AML-193 (cell line): ENCODE measurements at places on chromosomes 16 and 17.
A peak's percentile ranks its signal among the peaks of the same experiment; 100 is the strongest.

DNA sequence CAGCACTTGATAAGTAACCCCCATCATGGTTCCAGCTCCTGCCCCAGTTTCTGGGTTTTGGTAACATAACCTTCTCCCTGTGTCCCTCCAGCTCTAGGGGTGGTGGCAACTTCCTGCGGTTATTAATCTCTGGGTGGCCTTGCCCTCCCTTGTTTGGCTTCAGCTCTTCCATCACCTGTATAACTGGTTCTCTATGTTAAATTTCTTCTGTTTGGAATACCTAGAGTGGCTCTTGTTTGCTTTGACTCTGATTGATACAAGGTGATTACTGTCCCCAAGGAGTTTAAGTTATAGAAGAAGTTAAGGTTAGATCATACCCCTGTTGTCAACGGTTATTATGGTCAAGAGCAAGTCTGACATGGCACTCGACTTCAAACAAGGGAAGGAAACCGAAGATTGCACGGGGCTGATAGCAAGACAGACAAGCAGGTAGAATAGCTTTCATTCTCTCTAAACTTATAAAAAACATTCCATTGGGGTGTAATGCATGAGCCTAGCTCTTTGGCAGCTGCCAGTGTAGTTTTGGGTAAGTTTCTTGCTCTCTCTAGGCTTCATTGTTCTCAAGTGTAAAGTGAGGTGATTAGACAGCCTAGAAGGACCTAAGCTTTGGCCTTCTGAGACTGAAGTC lies 11.0 kb upstream of the CCR7 start:
- no peak for DNase-seq

DNA sequence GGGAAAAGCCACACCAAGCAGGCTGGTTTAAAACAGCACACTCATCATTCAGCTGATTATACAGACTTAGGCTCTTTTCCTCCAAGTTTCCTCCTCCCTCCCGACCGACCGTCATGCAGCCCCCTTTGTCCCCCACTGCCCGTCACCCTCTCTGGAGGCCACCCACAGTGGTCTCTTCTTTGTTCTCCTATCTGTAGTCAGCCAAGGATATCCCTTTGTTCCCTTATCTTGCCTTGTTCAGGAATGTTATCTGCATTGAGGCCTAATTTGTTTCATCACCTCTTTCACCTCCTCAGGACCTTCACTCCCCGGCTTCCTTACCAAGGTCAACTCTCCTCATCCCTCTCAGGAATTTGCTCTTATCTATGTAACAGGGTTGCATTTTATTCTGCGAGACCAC lies 186.4 kb upstream of the CDH13 start:
- no peak for DNase-seq

DNA sequence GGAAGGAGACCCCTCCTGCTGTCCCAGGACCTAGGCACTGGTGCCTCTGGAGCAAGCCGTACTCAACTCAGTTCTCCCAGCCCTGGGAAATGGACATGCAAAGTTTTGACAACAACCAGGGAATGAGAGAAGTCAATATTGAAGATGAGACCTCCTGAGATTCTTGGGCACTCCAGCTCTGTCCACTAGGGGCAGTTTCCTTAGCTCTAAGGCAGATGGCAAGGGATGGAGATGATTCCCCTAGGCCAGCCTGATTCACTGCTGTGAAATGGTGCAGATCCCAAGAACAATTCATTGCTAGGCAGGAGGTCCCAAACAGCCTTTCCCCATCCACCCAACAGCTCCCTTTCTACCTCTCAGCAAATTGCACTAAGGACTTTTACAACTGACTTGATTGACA lies 20.5 kb upstream of the SDR42E2 start:
- no peak for DNase-seq

GRCh38 chr16:11108466-11108805 lies 147.6 kb downstream of the SOCS1 start:
- DNase-seq, result no peak

DNA sequence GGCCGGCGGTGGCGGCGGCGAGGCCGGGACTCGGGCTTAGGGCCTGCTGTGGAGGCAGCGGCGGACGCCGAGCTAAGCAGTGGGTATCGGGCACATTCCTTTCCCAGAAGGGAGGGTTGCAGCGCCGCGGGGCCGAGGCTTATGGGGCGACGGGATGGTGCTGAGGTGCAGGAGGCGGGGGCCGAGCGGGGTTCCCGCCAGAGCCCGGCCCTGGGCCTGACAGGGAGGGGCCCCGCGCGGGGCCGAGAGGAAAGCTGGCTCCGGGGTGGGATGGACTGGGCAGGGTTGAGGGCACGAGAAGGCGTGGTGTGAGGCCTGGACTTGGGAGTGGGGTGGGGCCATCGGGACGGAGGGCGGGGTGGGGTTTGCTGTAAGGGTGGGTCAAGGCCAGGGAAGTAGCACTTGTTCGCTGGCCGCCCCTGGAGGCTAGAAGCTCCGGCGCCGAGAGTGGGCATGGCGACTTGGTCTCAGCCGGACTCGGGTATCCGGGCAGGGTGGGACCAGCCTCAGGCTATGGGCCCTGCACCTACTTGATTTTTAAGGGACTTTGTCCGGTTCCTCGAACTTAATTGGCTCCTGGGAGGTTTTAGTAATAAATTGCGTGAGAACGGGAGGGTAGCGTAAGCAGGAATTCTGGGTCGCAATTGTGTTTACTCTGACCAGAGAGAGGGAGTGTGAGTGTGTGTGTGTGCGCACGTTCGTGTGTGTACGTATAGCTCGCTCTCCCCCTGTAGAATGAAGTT lies 396 bp downstream of the NFE2L1 start:
- peak; percentile 72 for DNase-seq

- DNase-seq, result no peak
These were observed 1.2 kb upstream of the BCO1 start for GRCh38 chr16:81237282-81237681.

- no peak for DNase-seq
These were observed 30.8 kb upstream of the CRISPLD2 start for GRCh38 chr16:84788920-84789391.
